Spinal cord (tissue), 10 donors: ENCODE measurements at places on chromosomes 5 and 9.

- DNase-seq: no peak
Observed at GRCh38 chr9:106615118-106615889, 247.7 kb upstream of the ZNF462 start.

- DNase-seq: no peak
Observed at GRCh38 chr5:107223066-107223465, 447.7 kb downstream of the EFNA5 start.

GRCh38 chr5:108387758-108388157 is 5.9 kb upstream of the FBXL17 start:
- DNase-seq: no peak

- no peak for DNase-seq
Observed at GRCh38 chr9:14723301-14723700, 768 bp upstream of the CER1 start.

DNA sequence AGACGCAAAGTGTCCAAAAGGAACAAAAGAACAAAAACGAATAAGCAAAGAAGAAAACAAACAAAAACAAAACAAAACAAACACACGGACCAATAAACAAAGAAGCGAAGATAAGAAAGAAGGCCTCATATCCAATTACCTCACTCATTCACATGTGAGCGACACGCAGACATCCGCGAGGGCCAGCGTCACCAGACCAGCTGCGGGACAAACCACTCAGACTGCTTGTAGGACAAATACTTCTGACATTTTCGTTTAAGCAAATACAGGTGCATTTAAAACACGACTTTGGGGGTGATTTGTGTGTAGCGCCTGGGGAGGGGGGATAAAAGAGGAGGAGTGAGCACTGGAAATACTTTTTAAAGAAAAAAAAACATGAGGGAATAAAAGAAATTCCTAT is 28.3 kb upstream of the WWC1 start:
- DNase-seq: no peak

DNA sequence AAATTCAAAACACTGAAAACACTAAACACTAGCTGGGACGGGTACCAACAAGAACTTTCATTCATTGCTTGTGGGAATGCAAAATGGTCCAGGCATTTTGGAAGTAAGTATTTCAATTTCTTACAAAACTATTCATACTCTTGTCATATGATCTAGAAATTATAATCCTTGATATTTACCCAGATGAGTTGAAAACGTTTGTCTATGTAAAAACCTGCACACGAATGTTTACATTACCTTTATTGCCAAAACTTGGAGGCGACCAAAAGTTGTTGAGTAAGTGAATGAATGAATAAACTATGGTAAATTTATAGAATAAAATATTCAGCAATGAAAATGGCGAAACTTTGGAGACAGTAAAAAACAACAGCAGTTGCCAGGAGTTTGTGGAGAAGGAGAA is 222.1 kb upstream of the EDIL3 start:
- no peak for DNase-seq

GRCh38 chr9:131722255-131722654 is 17.6 kb downstream of the RAPGEF1 start:
- DNase-seq: no peak
